ENCODE measurements at places on chromosomes 6 and 20.
A peak's percentile ranks its signal among the peaks of the same experiment; 100 is the strongest.

DNA sequence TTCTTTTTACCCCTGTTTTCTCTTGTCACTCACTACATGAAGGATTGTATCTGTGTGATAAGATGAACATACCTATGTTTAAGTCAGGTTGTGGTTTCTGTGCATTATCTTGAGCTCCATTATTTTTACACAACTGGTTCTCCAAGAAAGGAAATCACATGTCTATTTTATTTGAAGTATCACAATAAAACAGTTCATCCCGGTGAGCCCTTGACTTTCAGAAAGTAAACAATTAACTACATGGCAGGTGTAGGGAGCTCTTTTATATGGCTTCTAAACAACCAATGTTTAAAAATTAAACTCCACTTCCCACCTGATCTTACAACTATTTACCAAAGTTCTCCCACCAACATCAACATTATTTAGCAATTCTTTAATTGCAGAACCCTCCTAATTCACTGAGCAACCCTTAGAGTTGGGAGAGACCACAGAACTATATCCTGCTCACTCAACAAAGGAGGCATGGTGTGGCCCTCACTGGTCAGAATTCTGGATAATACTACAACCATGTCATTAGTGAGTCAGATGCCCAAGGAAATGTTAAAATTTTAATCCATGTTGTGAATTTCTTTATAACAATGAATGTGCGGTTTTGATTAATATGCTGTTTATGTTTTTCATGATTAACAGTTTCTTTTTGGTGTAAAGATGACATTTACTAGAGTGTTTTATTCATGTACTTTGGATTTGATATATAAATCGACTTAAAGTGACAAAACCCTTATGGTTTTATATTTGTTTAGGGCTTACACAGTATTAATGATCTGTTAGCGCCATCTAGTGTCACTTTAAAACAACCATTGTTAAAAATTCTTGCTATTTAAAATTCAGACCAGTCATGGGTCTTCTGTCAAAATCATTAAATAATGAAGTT, 50.0 kb upstream of the SCGN start:
- peak; percentile 64 for DNase-seq

DNA sequence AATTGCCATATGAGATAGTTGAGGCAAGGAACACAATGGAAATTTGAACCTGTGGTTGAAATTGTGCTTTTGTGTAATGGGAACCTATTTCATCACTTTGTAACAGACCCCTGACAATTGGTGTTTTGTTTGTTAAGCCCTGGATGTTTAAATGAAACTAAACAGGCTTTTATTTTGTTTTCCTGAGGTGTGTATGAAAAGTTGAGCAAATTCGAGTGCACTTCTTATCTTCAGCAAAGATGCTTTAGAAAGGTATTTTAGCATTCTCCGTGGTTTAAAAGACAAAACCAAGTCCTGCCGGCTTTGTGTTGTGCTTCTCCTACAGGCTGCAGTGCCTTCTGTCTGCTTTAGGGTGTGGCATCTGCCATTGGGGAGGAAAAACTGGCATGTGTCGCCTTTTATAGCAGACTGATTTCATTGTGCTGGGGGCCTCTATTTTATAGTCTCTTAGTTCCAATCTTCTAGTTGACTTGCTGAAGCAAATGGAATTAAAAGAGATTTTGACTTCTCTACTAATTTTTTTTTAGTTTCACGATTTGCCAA, 2.2 kb upstream of the ARID1B start:
- DNase-seq = no peak

DNA sequence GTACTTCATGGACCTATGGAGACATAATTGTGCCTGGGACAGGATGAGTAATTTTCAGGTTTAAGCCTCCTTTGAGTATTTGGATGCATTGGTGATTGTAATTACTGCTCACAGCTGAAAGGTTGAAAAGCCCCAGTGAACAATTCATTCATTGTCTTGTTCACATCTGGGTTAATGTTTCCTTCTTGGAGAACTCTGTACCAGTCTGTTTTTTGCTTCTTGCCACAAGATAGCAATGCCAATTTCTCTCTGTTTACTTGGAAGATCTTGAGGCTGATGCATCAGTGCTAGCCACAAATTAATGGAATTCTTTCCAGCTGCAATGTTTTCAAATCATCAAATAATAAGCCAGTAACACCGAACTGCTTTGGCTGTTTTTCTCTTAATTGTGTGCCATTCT, 207.8 kb downstream of the BMP2 start:
- no peak for DNase-seq

- no peak for DNase-seq
These were observed 753.4 kb downstream of the QKI start for GRCh38 chr6:164167873-164168405.

- DNase-seq = no peak
These were observed 31.0 kb downstream of the NPEPL1 start for GRCh38 chr20:58723628-58723984.

GRCh38 chr6:79152269-79152737, 74.2 kb upstream of the PHIP start:
- DNase-seq = no peak

DNA sequence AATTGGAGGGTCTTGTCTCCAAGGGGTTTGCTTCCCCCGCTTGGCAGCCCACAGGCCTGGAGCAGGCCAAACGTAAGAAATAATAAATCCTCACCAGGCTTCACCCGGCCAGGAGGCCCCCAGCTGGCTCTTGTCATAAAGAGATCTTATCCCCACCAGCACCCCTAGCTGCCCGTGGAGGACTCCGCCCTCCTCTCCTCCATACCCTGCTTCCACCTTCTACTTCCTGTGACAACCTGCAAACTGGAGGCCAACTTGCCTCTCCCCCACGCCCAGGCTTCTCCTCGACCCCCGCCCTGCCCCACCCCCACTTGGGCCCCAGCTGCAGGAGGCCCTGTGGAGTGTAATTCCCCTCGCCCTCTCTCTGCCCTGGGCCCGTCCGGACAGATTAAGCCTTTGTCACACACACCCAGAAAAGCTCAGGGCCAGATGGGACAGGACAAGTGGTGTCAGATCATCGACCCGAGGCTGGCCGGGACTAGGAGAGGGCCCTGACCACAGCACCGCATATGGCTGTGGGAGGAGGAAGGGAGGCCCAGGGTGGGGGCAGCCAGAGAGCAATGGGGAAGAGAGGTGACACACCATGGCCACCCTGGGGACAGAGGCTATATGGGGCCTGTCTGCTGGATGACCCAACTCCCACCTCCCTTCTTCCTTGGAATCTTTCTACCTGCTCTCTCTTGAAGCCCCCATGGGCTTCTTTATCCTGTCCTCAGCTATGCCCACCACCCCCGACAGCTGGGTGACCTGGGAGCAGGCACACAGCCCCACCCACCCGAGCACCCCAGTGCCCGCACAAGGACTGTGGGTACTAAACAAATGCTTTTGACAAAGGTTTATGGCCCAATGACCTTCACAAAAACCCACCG, 3.9 kb downstream of the NOL4L start:
- DNase-seq = no peak
